ENCODE measurements at places on chromosomes 13 and 19.

- no peak for DNase-seq
These were observed 37.9 kb upstream of the ISYNA1 start for GRCh38 chr19:18475762-18476331.

DNA sequence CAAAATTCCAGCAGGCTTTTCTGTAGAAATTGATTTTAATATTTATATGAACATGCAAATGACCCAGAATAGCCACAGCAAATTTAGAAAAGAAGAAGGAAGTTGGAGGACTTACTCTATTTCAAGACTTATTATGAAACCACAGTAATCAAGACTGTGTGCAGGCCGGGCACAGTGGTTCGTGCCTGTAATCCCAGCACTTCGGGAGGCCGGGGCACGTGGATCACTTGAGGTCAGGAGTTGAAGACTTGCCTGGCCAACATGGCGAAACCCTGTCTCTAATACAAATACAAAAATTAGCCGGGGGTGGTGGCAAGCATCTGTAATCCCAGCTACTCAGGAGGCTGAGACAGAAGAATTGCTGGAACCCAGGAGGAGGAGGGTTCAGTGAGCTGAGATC lies 6.0 kb upstream of the FFAR2 start:
- DNase-seq: no peak

DNA sequence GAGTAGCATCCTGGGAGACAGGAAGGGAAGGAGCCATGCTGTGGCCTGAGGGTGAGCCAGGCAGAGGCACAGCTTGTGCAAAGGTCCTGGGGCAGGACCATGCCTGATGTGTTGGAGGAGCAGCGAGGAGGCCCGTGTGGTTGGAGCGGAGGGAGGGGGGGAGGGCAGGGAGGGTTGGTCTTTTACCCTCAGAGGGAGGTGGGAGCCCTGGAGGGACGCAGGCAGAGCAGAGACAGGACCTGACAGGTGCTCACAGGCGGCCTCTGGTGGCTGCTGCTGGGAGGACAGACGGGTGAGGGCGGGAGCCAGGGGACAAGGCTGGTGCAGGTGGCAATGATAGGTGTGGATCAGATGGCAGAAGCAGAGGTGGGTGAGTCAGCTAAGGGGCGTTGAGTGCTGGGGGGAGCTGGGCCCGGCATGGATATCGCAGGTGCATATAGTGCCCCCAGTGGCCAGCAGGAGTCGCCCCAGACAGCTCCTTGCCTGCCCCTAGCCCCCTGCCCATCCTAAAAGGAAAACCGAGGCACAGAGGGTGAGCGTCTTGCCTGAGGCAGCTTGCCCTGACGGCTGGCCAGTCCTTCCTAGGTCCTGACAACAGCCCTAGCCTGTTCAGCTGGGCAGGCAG lies 9.8 kb upstream of the GNA15 start:
- peak; percentile 74 for DNase-seq

- DNase-seq: no peak
These were observed 2.3 kb downstream of the HSD17B14 start for GRCh38 chr19:48833977-48834376.

GRCh38 chr13:75636436-75637180 lies 478 bp downstream of the LMO7 start:
- peak; percentile 16 for DNase-seq

DNA sequence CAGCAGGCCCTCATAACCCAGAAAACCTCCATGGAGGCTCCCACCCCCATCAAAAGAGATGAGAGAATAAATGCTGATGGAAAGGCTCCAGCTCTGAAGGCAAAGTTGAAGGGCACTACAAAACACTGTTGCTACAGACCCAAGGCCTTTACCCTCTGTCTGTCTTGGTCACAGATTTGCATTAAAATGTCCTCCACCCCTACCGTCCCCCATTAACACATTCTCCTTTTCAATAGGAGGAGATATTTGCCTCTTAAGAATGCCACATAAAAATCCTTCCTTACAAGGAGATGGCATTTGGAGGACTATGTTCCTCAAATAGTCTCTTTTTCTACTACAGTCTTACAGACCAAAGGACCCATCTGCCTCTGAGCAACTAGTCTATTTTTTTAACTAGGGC lies 361.5 kb downstream of the ENOX1 start:
- no peak for DNase-seq

GRCh38 chr19:15251010-15251748 lies 18.9 kb upstream of the EPHX3 start:
- DNase-seq: no peak

GRCh38 chr19:5719274-5719960 lies 529 bp downstream of the LONP1 start:
- no peak for DNase-seq

GRCh38 chr19:30276011-30276882 lies 95.9 kb upstream of the ZNF536 start:
- no peak for DNase-seq

- no peak for DNase-seq
These were observed 100.3 kb downstream of the TM9SF2 start for GRCh38 chr13:99601535-99601934.

- no peak for DNase-seq
These were observed 2.3 kb upstream of the ZNRF4 start for GRCh38 chr19:5452594-5453565.

DNA sequence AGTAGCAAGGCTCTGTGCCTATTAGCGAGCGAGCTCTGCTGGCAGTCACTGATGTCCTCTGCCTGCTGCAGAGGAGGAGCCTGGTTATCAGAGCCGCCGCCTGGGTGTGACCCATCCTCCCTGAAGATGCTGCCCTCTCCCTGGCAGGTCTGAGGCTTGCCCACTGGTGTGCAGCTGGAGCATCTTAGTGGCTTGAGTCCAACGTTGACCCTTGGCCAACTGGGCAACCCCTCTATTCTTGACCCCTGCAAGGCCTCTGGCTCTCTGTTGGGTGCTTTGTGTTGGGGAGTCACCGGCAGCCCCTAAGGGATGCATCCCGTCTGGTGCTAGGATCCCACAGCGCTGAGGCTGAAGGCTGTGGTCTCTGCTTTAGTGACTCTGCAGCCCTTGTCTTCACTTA lies 277.9 kb upstream of the SOX1 start:
- DNase-seq: no peak

DNA sequence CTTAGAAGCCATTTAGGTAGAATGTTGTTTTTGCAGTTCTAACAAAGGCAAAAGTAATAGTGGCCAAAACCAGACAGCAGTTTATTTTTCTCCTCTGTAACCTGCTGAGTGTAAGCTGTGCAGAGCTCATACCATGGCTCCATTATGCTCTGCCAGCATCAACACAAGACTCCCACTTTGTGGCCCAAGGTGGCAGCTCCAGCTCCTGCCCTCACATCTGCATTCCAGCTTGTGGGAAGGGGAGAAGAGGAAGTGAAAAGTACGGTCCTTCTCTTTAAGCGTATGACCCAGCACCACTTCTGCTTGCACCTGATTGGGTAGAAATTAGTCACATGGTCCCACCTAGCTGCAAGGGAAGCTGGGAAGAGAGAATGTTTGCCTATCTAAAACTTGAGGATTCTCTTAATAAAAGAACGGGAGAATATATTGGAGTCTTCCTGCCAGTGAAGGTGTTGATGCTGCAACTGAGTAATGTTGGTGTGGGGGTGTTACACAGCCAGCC lies 19.2 kb downstream of the ADGRE1 start:
- no peak for DNase-seq

DNA sequence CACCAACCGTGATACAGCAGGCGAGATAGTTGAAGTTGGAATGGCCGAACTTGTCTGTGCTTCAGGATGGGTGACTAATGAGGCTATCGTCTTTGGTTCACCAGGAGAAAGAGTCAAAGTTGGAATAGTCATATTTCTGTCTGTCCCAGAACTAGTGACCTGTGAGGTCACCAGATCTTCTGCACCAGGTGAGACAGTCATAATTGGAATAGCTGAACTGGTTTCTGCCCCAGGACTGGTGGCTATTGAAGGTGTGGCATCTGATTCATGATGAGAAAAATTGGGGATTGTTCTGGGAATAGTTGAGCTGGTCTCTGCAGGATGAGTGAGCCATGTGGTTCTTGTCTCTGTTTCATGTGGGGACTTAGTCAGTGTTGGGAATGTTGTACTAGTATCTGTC lies 71.6 kb downstream of the MUC16 start:
- DNase-seq: no peak

DNA sequence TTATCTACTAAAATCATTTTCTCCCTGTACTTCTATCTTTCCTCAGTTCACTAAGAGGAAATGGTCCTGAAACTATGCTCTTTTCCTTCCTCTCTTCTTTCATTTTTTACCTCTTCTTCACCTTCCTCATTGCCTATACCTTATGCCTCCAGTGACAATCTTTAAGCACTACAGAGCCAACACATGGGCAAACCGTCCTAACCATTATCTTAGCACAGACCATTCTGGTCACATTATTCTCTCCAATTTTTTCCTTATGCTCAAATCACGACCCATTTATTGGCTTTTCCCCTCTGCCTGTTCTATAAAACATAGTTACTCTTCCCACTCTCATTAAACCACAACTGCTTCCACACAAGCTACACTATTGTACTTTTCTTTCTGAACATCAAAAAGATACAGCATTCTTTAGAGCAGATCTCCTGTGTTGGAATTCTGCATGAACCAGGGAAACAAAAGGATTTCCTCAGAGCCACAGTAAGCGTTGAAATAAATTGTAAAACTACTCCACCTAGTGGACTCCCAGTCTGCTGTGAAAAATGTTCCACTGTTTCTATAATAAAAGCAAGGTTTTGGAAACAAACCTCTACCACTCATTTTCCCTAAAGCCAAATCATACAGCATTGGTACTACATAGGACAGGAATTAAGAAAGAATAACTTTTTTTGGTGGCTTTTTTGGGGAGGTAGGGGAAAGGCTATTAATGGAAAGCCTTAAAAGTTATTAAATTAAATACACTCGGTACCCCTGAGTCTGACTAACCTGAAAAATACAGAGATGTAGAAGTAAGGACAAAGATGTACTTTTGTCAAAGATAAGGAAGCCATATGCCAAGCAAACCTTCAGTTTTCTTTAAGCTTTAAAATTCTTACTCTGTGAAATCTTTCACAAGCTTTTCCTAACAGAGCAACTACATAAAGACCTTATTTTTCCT lies 19.5 kb downstream of the NUFIP1 start:
- DNase-seq: no peak

DNA sequence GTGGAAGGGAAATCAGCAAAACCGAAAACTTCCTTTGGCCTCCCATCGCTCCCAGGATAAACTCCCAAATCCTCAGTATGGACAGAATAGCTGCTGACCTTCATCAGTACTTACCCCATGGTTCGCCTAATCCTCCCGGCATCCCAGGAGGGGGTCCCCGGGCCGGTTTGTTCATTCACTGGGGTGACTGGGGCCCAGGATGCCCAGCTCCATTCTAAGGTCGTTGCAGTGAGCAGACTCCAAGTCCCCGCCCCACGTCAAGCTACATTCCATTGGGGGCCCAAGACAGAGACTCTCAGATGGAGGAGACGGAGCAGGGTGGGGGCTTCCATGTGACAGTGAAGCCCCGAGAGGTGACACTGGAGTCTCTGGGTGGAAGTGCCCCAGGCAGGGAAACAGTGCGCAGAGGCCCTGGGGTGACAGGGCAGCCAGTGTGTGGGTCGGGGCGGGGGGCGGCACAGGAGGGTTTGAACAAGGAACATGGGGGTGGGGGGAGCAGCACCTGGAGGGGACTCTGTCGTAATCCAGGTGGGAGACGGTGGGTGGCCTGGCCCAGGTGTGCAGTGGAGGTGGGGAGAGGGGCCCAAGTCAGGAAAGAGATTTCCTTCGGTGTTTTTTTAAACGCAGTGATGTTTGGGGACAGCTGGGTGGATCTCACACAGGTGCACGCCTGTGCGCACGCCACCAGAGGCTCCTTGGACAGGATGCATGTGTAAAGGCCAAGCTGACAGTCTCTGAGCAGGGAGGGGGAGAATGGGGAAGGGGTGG lies 5.1 kb downstream of the SSBP4 start:
- DNase-seq: no peak

- peak; percentile 45 for DNase-seq
These were observed 486 bp upstream of the SPINT2 start for GRCh38 chr19:38263689-38264485.

DNA sequence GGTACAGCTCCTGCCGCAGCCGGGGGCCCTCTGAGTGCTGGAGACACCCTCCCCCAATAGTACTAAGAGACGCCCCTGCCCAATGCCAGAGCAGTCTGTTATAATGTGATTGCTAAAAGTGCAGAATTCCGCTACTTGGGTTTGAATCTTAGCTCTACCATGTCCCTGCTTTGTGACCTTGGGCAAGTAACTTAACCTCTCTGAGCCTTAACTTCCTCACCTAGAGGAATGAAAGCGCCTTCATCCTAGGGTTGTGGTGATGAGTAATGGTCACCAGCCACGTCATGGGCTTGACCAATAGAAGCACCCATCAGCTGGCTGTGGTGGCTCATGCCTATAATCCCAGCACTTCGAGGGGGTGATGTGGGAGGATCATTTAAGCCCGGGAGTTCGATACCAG lies 6.5 kb downstream of the PLEKHG2 start:
- no peak for DNase-seq

DNA sequence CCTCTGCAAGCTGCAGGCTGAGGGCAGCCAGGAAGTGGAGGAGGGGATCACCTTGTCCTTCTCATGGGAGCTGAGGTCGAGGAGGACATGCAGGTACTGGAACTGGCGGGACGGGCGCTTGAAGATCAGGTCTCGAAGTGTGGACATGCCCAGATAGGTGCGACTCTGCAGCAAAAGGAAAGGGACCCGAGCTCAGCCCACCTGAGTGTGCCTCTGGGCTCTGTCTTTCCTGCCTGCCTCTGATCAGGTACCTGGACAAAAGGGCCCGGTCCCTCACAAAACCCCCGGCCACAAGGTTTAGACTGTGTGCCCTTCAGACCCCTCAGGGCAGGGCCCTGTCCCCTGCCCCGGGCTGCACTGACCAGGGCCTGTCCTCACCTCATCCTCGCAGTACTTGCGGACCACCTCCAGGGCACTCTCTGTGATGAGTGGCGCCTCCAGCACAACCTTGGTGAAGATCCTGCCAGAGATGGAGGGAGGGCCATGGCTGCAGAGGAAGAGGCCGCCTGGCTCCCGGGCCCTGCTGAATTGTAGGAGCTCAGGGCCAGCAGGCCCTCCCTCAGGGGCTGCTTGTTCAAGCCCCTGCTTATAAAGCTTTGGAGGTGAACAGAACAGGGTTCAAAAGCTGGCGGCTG lies 12.5 kb upstream of the RSPH6A start:
- DNase-seq: no peak

GRCh38 chr13:97116754-97117153 lies 105.4 kb upstream of the MBNL2 start:
- no peak for DNase-seq

DNA sequence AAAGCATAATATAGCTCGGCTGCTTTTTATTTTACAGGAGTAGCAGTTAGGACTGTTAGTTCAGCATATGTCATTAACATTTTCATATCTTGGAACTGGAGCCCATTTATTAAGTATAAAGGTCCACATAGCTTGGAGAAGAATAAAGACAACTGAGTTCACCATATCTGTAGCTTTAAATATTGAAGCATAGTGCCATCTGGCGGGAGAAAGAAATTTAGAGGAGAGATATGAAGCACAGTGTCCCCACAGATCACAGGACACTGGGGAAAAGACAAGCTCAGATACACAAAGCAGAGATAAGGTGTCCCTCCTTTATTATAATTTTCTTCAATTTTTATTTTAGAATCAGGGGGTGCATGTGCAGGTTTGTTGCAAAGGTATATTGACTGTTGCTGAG lies 104.7 kb upstream of the FREM2 start:
- no peak for DNase-seq
